ENCODE measurements at places on chromosomes 16 and 17.

- DNase-seq = peak; percentile 80
These were observed at the start of gene RNPS1 for GRCh38 chr16:2267913-2268666. TSS of gene RNPS1 (minus strand) at chr16:2268126. CDS start at chr16:2264643, 3,483 bp downstream.

DNA sequence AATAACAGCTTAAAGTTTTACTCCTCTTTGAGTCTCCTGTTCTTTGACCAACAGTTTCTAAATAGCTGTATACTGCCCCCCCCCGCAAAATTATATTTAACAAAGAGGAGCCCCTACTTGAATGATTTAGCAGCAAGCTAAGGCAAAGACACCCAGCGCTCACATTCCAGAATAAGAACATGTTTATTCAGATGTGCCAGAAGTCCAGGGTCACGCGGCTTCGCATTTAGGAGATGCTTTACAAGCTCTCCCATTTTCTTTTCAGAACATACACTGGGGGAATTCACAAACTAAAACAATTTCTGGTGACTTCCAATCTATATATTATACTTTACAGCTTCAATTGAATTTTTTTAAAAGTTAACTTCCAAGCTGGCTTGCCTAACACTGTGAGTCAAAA lies 5.3 kb downstream of the PLD6 start:
- no peak for DNase-seq

DNA sequence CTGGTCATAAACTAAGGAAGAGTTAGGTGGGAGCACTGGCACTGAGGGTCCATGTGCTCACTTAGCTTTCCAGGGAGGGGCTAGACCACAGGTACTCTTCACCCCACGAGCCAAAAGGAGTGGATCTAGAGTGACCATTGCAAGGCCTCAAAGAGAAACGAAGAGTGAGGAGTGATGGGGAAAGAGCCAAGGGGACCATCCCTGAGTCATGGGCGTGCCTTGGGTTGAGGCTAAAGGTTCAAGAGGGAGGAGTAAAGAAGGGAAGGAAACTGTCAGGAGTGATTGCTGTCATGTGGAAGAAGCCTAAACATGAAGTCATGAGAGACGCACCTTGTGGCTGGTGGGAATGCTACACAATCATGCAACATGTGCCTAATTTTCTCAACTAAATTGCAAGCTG lies 141.0 kb downstream of the CDH13 start:
- DNase-seq = no peak

DNA sequence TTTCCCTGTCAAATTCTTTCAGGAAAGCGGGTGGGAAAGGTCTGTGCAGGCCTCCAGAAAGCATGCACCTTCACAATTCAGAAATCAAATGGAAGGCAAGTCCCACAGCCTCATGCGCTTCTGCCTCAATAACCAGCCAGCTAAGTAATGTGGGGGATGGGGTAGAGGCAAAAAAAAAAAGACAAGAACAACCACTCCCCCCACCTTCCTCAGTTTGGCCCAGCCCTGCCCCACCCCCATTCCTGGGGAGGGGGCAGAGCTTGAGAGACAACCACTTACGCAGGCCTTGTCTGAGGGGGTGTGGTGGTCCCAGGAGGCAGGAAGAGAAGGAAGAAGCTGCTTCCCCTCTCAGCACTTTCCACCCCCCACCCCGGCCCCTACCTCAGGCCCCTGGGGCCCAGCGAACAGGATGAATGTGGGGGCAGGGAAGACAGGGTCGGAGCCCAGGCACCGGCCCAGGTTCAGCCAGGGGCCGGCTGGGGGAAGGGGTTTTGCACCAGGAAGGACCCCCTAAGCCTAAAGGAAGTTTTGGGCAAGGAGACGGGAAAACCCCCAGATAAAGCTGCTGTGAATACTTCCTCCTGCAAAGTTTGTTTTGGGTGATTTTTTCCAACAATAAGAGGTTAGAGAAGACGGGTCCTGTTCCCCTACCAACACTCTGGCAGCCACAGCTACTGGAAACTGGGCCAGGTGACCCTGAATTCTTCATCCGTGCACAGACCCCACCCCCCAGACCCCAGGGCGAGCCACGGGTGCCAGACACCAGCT lies 1.2 kb downstream of the JUP start:
- no peak for DNase-seq

DNA sequence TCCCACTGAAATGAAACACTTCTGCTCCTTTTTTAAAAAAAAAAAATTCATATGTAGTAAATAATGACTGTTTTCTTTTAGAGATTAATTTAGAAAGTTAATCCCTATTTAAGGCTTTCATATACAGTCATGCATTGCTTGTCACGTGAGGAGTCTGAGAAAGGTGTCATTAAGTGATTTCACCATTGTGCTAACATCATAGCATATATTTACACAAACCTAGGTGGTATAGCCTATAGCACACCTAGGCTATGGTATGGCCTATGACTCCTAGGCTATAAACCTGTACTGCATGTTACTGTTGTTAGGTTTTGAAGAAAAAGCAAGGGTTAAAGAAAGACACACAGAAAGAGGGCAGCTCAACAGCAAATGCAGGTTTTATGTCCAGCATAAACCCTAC lies 13.7 kb downstream of the PPY start:
- no peak for DNase-seq

DNA sequence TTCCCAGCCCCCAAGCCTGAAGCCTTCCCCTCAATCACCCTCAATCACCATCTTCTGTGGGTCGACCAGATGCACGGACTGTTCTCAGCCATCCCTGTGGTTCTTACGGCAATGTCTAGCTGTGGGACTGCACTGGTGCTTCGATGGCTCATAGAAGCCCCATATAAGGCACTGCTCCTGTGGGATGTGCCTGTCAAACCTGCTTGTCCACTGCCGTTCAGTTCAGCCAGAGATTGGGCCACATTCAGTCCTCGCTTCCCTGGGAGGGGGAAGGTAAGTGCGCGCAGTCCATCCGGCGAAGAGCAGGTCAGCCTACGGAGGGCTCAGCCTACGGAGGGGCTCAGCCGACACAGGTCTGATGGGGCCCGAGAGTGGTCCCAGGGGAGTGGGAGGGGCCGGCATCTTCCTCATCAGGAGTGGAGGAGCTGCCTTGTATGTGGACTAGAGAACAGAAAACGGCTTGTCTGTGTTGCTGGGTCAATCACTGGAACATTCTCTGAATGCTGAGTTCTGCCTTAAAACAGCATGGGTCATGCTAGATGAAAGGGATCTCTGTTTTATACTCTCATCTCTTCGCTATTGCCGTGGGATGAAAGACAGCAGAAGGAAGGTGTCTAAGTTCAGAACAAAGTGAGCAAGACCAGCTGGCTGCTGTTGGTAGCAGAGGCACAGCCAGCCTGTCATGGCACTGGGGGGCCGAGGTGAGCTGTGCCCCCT lies at the start of gene CARD14:
Gene CARD14, plus strand, starts transcription at position 247 of the 717 bp plus-strand sequence. CDS start 11,409 bp downstream, outside the sequence.
- DNase-seq = no peak

- no peak for DNase-seq
These were observed 11.0 kb downstream of the SLC12A3 start for GRCh38 chr16:56876048-56876447.

GRCh38 chr16:86018487-86018886 lies 119.5 kb downstream of the IRF8 start:
- no peak for DNase-seq

- DNase-seq = no peak
These were observed 16.8 kb downstream of the NQO1 start for GRCh38 chr16:69709456-69710084.

- DNase-seq = no peak
These were observed 38.5 kb downstream of the TMEM235 start for GRCh38 chr17:78269955-78270381.

- no peak for DNase-seq
These were observed 1.8 kb downstream of the MAP3K14 start for GRCh38 chr17:45314741-45315647.

DNA sequence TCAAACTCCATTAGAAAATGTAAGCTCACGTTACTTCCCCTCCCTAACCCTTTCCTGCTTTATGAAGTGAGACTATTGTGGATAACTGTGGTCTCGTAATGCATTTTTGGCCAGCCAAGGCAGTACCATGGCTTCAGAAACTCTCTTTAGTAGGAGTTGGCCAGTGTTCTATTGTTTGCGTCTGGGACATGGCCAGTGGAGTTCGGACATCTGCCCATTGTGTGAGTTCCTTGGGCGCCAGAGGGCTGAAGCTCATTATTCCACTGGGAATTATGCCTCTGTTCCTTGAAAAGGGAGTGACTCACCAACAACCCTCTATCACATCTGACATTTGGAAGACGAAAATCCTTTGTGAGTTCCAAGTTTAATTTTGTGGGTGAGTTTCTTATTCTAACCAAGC lies 319.5 kb upstream of the SOX9 start:
- peak; percentile 39 for DNase-seq

- no peak for DNase-seq
These were observed 7.4 kb downstream of the FOXF1 start for GRCh38 chr16:86517652-86518258.

DNA sequence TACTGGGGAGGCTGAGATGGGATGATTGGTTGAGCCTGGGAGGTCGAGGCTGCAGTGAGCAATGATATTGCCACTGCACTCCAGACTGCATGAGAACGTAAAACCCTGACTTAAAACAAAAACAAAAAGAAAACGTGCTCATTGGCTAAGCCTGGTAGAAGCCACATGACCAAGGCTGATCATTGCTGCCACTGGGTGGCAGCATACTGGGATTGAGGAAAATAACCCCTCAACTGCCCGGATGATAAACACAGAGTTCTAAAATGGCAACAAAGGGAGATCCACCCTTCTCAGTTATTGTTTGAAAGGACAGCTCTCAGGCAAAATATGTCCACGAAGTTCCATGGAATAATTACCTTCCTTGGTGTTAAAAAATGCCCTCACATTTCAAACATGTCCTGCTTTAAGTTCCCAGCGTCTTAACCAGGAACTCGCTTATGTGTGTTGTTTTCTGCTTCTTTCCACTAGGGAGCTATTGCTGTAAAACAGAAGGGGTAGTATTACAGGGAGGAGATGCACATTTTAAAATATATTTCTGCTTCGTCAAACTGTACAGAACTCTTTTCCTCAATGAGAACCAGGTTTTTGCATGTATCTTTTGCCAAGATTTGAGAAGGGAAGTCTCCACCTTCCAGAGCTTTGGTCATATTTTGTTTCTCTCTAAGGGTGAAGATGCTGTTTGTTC lies 675.3 kb downstream of the MAF start:
- no peak for DNase-seq

All from skeletal muscle cell (primary cell).